ENCODE measurements at places on chromosomes 7 and 10.

DNA sequence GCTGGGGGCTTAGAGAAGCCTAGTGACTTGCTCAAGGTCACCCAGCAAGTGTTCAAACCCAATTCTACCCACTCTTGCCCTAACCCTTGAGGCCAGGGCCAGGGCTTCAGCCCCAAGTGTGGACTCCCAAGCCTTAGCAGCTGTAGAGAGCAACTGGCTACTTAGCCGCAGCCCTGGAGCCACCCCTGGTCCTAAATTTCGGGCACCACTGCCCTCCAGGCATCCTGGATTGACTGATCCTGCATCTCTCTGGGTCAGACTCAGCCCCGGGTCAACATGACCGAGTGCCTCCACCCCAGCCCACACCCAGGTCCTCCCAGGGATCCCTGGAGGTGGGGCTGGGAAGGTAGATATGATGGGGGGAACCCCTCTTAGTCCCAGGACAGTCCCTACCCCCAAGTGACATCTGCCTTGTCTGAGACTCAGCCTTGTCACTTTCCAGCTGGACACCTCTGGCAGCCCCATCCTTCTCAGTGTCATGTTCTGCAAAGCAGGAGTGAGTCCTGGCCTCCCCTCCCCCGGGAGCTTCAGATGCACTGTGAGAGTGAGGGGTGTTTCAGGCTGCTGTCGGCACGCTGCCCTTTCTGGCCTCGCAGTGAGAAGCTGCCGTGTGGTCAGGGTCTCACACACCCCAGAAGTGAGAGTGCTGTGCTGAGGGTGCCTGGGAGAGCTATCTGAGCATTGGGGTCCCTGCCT is 89.8 kb downstream of the ZMIZ1 start:
- no peak for DNase-seq

DNA sequence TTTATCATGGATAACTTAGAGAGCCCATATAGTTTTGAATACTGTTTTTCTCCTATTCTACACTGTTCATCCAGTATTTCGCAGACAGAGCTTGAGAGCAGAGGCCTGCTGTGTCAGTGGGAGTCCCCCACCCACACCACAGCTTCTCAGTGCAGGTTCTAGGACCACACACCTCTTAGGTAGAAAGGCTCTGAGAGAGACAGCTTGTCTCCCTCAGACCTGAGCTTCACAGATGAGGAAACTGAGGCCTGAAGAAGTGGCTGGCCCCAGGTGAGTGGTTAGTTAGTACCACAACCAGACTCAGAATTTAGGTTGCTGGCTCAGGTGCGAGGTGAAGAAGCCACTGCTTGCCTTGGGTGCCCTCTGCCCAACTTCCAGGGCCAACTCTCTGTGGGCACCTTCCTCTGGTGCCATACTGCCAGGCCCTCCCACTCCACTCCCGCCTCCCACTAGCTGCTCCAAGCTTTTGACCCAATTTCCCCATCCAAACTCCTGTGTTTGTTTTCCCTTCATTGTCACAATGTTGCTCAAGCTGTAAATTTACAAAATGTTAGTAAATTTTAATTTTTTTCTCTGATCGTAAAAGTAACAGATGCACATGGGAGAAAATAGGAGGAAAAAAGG is 7.6 kb upstream of the HILPDA start:
- DNase-seq = no peak

- DNase-seq = no peak
Observed at GRCh38 chr7:108650467-108650866, 80.8 kb downstream of the DNAJB9 start.

- no peak for DNase-seq
Observed at GRCh38 chr7:16515785-16516685, 10.6 kb upstream of the LRRC72 start.

- DNase-seq = no peak
Observed at GRCh38 chr7:70098133-70098561, 499.9 kb downstream of the AUTS2 start.

DNA sequence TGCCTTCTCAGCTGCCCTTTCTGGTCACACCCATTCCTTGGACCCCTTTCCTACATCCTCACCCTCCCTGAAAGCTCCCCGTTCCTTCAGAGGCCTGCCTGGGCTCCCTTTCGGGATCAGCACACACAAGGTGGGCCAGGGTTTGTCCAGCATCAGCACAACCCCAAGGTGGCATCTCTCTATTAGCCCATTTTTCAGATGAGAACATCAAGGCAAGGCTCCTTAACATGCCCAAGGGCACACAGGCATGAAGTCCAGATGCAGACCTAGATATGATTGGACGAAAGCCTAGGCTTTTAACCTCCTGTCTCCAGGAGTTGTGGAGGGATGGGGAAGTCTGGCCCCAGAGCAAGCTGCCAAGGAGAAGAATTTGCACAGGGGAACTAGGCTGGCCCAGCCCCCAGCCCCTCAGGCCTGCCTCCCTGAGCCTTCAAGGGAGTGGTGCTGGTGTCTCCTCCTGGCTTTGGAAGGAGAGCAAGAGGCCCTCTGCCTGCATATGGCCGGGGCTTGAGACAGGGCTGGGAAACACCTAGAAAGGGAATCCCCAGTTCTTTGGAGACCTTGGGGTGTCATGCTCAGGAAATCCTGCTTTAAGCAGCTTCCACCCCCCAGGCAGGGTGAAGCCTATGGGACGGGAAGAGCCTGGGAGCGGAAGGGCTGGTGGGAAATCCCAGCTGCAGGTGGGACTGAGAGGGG is 9.0 kb upstream of the VSIR start:
- DNase-seq = no peak

GRCh38 chr7:80656029-80656428 is 17.6 kb downstream of the CD36 start:
- no peak for DNase-seq

- no peak for DNase-seq
Observed at GRCh38 chr10:5953676-5954075, 23.7 kb downstream of the IL15RA start.

GRCh38 chr7:106112972-106113421 is 885 bp upstream of the SYPL1 start:
- no peak for DNase-seq

GRCh38 chr10:88019753-88020152 is 156.3 kb downstream of the PTEN start:
- no peak for DNase-seq

DNA sequence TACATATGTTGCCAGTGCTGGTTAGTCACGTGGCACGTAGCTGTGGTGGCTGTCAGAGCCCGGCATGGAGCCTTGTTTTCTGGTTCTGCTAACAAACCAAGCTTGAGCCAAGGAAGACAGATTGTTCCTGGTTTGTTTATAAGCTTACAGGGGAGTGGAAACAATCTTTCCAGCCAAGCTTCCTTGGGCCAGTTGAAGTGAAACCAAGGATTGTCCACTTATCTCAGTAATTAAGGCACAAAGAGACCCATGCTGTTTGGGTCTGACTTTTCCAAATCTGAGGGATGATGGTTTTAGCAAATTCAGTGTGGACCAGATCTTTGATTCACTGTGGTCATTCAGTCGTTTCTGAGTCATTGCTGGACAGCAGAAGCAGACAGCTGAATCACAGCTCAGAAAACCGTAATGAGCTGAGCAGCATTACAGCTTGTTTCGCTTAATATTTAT is 297.3 kb upstream of the COBL start:
- DNase-seq = no peak

GRCh38 chr7:107718456-107719193 is 25.3 kb upstream of the CBLL1 start:
- no peak for DNase-seq

GRCh38 chr7:26186364-26187311 is 13.9 kb downstream of the HNRNPA2B1 start:
- no peak for DNase-seq

DNA sequence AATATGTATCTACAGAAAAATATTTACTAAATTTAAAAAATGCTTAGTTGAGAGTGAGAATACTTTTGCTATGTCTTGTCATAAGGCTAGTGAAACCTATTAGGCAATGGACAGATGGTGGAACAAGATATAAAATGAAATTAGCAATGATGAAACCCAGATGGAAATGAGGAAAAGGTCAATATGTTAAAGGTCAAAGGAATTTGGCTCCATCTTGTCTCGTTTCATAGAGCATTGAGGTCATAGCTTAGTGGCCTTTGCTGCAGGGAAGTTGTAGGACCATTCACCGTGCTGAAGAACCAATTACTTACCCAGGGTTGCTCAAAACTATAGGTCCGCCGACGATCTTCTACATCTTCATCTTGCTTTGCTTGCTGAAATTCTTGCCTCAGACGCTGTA is 683.9 kb downstream of the PARD3 start:
- no peak for DNase-seq

DNA sequence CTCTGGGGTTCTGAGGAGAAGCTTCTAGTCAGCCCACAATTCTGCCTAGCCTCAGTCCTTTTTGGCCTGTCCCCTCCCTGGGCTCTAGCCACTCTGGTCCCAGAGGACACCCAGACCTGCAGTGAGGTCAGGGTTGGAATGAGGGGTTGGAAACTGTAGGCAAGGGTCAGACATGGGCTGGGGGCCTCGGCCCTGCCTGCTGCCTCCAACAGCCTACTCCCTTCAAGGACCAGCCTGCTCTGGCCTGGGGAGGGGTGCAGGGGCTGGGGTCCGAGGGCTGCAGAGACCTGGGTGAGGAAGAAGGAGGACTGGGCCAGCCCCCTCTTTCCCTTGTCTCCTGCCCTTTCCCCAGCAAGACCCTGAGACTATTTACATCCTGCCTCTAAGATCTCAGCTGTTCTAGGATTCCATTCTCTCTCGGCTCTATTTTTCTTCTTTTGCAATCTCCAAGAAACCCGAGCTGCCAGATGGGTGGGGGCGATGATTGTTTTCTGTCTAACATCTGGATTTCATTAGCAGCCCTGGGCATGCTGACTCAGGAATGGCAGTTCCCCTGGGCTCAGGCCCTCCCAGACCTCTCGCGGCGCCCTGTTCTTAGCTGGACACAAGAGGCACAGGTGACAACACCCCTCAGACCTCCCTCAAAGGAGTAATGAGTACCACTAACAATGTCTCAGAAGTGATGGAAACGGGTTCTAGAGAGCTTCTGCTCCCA is 23.1 kb downstream of the ZCCHC24 start:
- no peak for DNase-seq

- DNase-seq = no peak
Observed at GRCh38 chr10:1251769-1252168, 195.6 kb downstream of the WDR37 start.

DNA sequence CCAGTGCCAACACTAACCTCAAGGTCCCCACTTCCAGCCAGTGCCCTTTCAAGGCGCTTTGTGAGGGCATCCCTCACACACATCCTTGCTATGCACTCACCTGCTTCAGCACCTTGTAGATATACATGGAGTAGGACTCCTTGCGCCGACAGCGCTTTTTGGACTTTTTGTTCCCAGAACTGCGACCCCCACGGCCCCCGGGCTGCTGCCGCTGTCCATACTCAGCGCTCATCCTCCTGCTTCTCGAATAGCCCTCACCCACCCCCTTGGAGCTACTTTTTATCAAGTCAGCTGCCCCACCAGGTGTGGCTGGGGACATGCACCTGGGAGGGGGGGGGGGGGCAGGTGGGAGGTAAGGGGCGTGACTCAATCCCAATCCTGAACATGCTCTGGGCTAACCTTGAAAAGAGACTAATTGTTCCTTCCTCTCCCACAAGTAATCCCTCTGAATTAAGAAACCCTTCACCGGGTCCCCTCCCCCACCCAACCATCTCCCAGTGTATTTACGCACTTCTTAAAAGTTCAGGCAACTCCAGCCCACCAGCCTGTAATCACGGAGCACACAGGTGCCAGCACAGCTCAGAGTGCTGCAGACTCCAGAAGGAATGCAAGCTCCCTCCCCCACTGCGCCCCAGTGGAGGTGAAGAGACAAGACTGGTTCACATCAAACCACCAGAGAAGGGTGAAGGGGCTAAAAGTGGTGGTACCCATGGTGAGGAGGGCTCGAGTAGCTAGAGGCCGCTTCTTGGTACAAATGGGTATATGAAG is at the start of gene H2BK1:
Gene H2BK1, minus strand, starts transcription at position 402 of the 768 bp plus-strand sequence. Its CDS starts 170 bp downstream, at position 232.
- DNase-seq = no peak

- DNase-seq = no peak
Observed at GRCh38 chr10:77639756-77640155, 2.1 kb upstream of the KCNMA1 start.

GRCh38 chr7:147510923-147511322 is 1079.6 kb upstream of the C7orf33 start:
- DNase-seq = no peak

DNA sequence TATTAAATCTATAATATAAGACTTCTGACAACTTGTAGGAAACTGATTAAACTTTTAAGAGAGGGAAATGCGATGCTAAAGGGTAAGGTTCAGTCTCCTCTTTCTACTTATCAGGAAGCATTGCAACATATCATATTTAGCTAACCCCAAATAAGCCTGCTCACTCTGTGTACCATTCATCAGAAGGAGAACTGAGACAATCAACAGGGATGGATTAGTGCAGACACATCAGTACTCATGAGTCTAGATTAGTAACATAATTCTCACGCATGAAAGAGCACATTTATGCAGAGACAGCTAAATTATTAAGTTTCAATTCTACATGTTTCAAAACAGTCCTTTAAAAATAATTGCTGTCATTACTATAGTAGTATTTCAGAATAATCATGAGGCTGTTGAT is 354.2 kb upstream of the ZWINT start:
- no peak for DNase-seq

DNA sequence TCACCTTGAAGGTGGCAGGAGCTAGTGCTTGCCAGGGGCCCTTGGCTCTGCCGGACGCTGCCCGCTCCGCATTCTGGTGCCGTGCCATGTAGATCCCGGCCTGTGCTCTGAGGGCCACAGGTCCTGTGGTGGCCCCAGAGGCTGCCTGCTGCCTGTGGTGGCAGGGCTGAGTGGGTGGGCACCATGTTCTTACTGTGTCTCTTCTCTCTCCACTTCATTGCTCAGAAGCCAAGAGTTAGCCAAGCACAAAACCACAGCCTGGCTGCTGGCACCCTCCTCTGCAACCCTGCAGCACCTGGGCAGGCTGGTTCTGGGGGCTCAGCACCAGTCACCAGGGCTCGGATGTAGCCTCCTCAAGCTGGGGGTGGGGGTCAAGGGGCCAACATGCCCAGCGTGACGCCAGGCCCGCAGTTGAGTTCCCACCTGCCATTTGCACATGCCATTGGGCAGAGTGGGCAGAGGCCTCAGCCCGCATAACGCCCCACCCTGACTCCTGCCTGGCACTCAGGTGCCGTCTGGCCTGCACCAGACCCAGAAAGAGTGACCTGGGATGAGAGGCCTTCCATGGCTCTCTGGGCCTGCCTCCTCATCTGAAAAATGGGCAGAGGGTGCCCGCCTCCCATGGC is 16.3 kb downstream of the ZMIZ1 start:
- DNase-seq = no peak

GRCh38 chr7:98191668-98192431 is 19.4 kb upstream of the BHLHA15 start:
- no peak for DNase-seq

Data from stimulated activated CD4-positive, alpha-beta T cell treated with anti-CD3 and anti-CD28 coated beads, Interleukin-12 subunit alpha, Interleukin-12 subunit beta, amount 100 ng/mL, for 48 hours (primary cell).